ENCODE measurements at places on chromosomes 3 and 15. TPM values are rescaled to one million over a fixed set of nuclear protein-coding genes. Genes with fewer than 3 reads are reported as not detected.

The ITIH1 gene
- total RNA-seq = not detected

The MAP2K1 gene
- 78.8 TPM for total RNA-seq

The C3orf85 gene
- total RNA-seq = not detected

DNA sequence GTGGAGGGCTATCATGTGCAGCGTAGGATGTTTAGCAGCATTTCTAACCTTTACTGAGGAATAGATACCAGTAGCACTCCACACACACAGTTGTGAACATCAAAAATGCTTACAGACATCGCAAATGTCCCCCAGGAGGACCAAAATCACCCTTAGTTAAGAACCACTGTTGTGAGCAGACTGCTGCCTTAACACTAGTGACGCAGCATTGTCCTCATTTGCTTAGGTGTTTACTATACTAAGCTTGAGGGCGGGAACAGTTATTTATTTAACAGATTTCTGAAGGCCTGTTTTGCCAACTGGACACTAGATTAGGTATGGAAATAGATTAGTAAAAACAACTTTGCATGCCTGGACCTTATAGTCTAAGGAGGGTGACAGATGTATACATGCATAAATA, 2.3 kb downstream of the PPP2R3A start:
- no peak for DNase-seq

The CD200R1 gene
- 3.5 TPM for total RNA-seq

DNA sequence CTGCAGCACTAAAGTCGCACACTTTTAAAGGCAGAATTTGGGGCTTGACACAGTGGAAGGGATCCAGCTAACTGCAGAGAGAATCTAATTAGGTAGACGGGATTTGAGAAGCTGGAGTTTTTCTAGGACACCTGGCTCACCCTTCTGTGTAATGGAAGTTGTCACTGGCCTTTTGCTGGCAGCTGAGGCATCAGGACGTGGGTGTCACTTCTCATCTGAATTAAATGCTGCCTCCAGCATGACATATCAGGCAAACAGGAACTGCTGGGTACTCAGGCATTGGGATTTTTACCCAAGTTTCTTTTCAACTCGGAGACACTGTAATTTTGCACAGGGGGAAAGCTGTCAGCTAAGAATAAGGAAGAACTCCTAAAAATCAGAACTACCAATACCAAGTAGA, 861.9 kb upstream of the ARPP21 start:
- no peak for DNase-seq

The NANOGP8 gene
- not detected for total RNA-seq

The ACTRT3 gene
- total RNA-seq = 0.19 TPM

The USP13 gene
- 10.3 TPM for total RNA-seq

The PATL2 gene
- 30.7 TPM for total RNA-seq

- DNase-seq = no peak
Measured at GRCh38 chr3:36227980-36228379, 152.3 kb upstream of the STAC start.

DNA sequence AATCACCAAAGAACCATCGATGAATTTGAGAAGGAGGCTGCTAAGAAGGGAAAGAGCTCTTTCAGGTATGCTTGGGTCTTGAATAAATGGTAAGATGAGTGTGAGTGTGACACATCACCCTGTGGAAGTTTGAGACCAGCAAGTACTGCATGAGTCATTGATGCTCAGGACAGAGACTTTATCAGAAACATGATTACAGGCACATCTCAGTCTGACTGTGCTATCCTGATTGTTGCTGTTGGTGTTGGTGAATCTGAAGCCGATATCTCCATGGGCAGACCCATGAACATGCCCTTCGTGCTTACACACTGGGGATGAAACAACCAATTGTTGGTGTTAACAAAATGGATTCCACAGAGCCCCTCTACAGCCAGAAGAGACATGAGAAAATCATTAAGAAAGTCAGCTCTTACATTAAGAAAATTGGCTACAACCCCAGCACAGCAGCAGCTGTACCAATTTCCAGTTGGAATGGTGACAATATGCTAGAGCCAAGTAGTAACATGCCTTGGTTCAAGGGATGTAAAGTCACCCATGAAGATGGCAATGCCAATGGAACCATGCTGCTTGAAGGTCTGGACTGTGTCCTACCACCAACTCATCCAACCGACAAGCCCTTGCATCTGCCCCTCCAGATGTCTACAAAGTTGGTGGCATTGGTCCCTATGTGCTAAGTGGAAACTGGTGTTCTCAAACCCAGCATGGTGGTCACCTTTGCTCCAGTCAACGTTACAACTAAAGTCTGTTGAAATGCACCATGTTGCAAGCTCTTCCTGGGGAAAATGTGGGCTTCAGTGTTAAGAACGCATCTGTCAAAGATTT, 20.5 kb downstream of the TM4SF4 start:
- no peak for DNase-seq

The APBA2 gene
- total RNA-seq = 11.8 TPM

DNA sequence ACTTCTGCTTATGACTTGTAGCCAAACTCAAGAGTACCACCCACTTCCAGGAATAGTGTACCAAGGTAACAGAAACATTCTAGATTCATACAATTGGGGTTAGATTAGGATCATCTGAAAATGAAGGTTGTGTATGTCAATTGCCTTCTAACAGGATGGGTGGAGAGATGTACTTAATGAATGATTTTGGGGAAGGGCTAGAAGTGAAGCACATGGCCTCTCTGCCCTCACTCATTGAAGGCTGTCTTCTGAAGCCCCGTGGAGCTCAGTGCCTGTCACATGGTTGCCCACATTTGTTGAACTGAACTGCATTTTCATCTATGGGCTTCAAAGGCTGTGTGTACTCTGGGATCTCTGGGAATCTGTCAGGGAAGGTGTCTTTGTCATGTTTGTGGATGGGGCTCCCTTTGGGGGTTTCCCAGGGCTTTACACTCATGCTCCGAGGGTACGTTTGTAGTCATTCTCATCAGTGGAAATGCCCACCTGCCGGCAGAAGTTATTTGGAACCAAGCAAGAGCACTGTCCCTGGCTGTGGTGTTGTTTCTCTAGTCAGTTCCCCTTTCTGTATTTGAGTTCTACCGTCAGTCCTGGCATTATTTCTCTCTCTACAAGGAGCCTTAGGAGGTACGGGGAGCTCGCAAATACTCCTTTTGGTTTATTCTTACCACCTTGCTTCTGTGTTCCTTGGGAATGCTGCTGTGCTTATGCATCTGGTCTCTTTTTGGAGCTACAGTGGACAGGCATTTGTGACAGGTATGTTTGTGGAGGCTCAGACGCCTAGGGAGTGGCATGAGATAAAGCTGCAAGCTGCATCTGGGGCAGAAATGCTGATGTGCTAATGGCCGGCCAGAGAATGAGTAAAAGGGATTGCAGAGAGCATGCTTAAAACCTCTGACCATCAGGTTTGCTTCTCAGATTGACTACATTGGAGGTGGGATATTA, 22.4 kb downstream of the CD86 start:
- no peak for DNase-seq

DNA sequence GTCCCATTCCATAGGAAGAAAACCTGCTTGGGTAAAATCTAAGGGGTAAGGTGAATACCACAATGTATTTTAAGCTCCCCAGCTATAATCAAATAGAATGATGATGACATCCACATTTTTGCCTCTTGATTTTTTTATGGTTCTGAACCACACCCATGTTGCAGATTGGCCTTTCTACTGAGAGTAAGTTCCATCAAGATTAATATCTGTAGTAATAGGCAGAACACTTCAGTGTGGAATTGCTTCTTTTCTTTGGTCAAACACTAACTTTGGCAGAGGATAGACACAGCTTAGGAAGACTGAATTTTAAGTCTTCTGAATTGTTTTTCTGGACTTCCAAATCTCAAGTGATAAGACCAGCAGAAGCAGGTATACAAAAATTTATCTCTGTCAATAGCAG, 27.0 kb downstream of the PLS1 start:
- DNase-seq = no peak

- DNase-seq = no peak
Measured at GRCh38 chr15:66456211-66456610, 41.4 kb downstream of the SNAPC5 start.

DNA sequence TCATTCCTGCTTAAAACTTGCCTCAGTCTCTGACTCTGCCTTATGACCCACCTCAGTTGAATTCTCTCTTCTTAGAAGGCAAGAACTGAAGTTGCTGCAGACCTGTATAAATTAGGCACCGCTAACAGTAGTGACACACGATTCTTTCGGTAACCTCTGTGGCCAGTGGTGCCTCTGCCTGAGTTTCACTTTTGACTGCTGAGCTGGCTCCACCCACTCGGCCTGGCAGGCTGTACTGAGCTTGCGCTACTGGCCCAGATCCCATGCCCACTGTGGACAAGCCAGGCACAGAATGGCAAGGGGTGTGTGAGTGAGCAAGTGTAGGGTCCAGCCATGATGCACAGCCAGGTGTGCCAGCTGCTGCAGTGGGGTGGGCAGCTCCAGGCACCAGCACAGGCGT, 19.1 kb upstream of the EIF1B start:
- no peak for DNase-seq

The NRROS gene
- 17.2 TPM for total RNA-seq

DNA sequence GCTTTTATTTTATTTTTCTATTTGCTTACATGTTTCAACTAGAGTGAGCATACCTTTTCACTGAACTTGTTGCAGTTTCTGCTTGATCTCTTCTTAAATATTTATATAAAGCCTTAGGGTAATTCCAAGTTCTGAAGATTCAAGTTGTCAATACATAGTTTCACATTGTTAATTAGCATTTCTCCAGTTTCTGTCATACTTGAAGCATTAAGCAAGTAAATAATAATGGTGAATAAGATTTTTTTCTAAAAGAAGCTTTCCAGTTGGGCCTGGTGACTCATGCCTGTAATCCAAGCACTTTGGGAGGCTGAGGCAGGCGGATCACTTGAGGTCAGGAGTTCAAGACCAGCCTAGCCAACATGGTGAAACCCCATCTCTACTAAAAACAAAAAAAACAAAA, 53.9 kb downstream of the CALML4 start:
- no peak for DNase-seq

- peak; percentile 64 for DNase-seq
Measured at GRCh38 chr15:77418966-77419835, 703 bp downstream of the PEAK1 start.

GRCh38 chr3:145952536-145952935, 208.4 kb downstream of the PLOD2 start:
- no peak for DNase-seq

DNA sequence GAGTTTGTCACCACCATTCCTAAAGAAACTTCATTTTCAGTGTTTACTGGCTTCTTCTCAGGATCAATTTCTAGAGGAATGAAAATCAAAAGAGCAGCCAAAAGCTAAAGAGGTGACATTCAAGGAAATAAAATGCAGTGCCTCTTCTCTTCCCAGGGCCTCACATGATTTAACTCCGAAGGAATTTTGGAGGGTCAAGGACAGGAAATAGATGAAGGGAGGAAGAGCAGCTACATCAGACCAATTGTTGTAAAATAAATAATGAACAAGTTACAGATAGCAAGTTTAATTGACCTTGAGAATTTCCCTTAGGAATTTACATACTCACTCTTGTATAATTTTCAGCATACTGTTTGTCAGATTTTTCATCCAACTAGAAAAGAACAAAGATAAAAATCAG, 78.1 kb downstream of the LRRFIP2 start:
- no peak for DNase-seq

The ABHD6 gene
- total RNA-seq = 3.5 TPM

The A4GNT gene
- total RNA-seq = not detected

The MGLL gene
- total RNA-seq = 0.14 TPM

The SLC22A14 gene
- not detected for total RNA-seq

DNA sequence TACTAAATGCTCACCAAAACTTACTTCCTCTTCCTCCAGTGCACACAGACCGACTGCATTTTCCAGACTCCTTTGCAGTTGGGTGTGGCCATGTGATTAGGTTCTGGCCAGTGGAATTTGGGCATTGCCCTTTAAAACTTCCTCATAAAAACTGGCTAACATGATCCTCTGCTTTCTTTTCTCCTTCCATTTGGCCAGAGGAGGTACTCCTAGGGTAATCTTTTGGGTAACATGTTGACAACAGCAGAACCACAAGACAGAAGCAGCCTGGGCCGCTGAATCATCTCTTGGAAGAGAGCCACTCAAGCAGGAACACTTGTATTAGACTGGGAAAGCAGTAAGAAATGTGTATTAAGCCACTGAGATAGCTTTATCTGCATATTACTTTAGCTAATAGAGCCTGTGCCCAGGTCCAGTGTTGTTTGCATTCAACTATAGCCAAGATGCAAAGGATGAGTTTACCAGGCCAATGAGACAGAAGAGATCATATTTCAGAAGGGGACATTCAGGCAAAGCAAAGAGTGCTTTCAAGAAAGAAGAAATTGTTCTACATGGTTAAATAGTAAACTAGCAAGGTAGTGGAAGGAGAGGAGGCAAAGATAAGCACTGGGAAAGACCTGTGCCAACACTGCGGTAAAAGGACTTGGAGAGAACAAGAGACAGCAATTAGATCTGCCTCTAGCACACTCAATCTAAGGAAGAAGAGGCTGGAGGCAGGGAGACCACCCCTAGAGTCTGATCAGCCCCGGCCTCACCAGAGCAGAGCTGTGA, 79.8 kb downstream of the PLCH1 start:
- DNase-seq = no peak

GRCh38 chr3:111351334-111351733, 190.7 kb upstream of the CD96 start:
- DNase-seq = no peak

- DNase-seq = no peak
Measured at GRCh38 chr3:101861212-101861788, 12.0 kb downstream of the NFKBIZ start.

DNA sequence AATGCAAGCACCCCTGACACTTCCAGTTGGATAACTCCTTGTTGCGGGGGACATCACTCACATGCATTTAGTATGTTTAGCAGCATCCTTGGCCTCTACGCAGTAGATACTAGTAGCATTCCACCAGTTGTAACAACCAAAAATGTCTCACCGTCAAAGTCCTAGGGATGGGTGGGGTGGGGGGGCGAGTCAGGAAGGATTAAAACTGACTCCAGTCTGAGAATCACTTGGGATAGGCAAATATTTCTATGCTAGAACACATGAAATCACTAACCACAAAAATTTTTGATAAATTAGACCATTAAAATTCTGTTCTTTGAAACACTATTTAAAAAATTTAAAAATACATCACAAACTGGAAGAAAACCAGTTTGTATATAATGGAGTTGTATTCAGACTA, 18.0 kb downstream of the ICE2 start:
- no peak for DNase-seq

The CCDC13 gene
- 0.70 TPM for total RNA-seq

GRCh38 chr15:61720197-61720704, 340.0 kb downstream of the VPS13C start:
- no peak for DNase-seq

The GHSR gene
- total RNA-seq = not detected

The THSD4 gene
- total RNA-seq = not detected
